Osteoblast (primary cell): ENCODE measurements at places on chromosomes 1 and 21. TPM values are rescaled to one million over a fixed set of nuclear protein-coding genes. Genes with fewer than 3 reads are reported as not detected.

RYR2 gene
- total RNA-seq = not detected in 2 replicates

GFI1 gene
- total RNA-seq = under 0.01 TPM in 1 of 2 replicates, not detected in the other

PLA2G2F gene
- not detected in 2 replicates for total RNA-seq

CELA2B gene
- 0.36 TPM in 1 of 2 replicates, not detected in the other for total RNA-seq

GNAT2 gene
- total RNA-seq = 0.29 and 0.72 TPM in 2 replicates

MDM4 gene
- 40.2 and 47.7 TPM in 2 replicates for total RNA-seq

KRTAP7-1 gene
- total RNA-seq = not detected in 2 replicates

KLHL12 gene
- 23.2 and 28.0 TPM in 2 replicates for total RNA-seq

TMPRSS15 gene
- not detected in 2 replicates for total RNA-seq

LCE3D gene
- not detected in 2 replicates for total RNA-seq

SLC22A15 gene
- 14.5 and 16.2 TPM in 2 replicates for total RNA-seq

CD247 gene
- total RNA-seq = not detected in 2 replicates

SH3BGRL3 gene
- 29.2 and 30.8 TPM in 2 replicates for total RNA-seq

SLFNL1 gene
- 0.59 and 0.72 TPM in 2 replicates for total RNA-seq

F3 gene
- total RNA-seq = 5.8 and 7.4 TPM in 2 replicates

CLDN19 gene
- total RNA-seq = not detected in 2 replicates

FAAP20 gene
- total RNA-seq = 18.6 and 25.3 TPM in 2 replicates

KRTAP19-3 gene
- total RNA-seq = not detected in 2 replicates

PLCH2 gene
- total RNA-seq = under 0.01 TPM in 1 of 2 replicates, not detected in the other

PSEN2 gene
- 31.5 and 32.9 TPM in 2 replicates for total RNA-seq

IGSF21 gene
- total RNA-seq = not detected in 2 replicates

PPP2R5A gene
- total RNA-seq = 21.4 and 24.8 TPM in 2 replicates

ESPN gene
- not detected in 2 replicates for total RNA-seq

HIVEP3 gene
- 1.8 TPM in 2 replicates for total RNA-seq
